ENCODE measurements at places on chromosomes 6 and 20. TPM values are rescaled to one million over a fixed set of nuclear protein-coding genes. Genes with fewer than 3 reads are reported as not detected.

RBPJL gene
- total RNA-seq = not detected

GRCh38 chr6:48542191-48542590 lies 431.2 kb upstream of the PTCHD4 start:
- no peaks in the 10 kb centered on the region for H3K27me3 ChIP-seq
- no peaks in the 10 kb centered on the region for H3K4me1 ChIP-seq

- no peak overlapping the region for H3K27ac ChIP-seq
- DNase-seq = no peak
- H3K27me3 ChIP-seq = no peaks in the 10 kb centered on the region
- H3K36me3 ChIP-seq = no peaks in the 10 kb centered on the region
Measured at GRCh38 chr6:3585320-3585935, 128.6 kb upstream of the SLC22A23 start.

DNA sequence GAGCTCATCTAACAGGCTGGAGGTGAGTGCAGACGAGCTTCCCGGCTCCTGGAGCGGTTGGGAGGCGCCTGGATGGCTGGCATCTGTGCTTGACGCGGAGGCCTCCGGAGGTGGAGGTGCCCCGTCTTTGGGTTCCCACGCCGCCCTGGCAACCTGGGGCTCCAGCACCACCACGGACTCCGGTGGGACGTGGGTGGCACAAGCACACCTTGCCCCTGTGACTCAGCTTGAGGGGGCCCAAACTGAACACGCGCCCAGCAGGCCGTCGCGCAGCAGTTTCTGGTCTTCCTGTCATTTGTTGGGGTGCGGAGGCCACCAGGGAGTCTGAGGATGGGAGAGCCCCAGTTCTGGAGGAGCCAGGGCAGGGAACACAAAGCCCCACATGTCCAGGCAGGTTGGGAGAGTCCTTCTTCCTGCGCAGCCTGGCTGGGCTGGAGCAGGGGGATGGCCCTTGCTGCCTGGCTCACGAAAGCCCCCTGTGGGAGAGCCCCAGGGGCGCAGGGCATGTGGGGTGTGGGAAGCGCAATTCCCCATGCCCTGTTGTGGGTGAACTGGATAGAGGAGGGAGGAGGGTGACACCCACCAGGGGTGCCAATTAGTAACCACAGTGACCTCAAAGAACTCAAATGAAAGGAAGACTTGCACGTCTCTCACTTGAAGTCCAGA lies 1378.6 kb upstream of the DEFB115 start:
- H3K4me1 ChIP-seq = no peaks in the 10 kb centered on the region
- H3K27me3 ChIP-seq = no peaks in the 10 kb centered on the region
- no peak overlapping the region for H3K27ac ChIP-seq
- no peaks in the 10 kb centered on the region for H3K36me3 ChIP-seq
- DNase-seq = no peak

GRCh38 chr20:50073500-50073899 lies 39.5 kb downstream of the UBE2V1 start:
- H3K27me3 ChIP-seq = no peaks in the 10 kb centered on the region
- H3K4me1 ChIP-seq = peaks cover 24% of the 10 kb centered on the region
- H3K27ac ChIP-seq = no peak overlapping the region
- no peak overlapping the region for H3K4me3 ChIP-seq
- DNase-seq = no peak

IL17F gene
- not detected for total RNA-seq

GRCh38 chr20:24577271-24577909 lies 108.0 kb downstream of the SYNDIG1 start:
- no peaks in the 10 kb centered on the region for H3K36me3 ChIP-seq
- no peak overlapping the region for H3K4me3 ChIP-seq
- no peak overlapping the region for H3K27ac ChIP-seq
- H3K4me1 ChIP-seq = no peaks in the 10 kb centered on the region
- DNase-seq = peak; percentile 32

GRCh38 chr20:62642051-62642665 lies at the start of gene SLCO4A1:
TSS of gene SLCO4A1 (plus strand) at chr20:62642503. CDS start at chr20:62656455, 13,952 bp downstream.
- peak; percentile 85 for DNase-seq
- no peaks in the 10 kb centered on the region for H3K4me1 ChIP-seq
- H3K27me3 ChIP-seq = peaks cover 70% of the 10 kb centered on the region
- no peaks in the 10 kb centered on the region for H3K36me3 ChIP-seq
- H3K4me3 ChIP-seq = peak within 1 kb of the TSS; percentile 57

GRCh38 chr6:160198606-160199211 lies 59.9 kb downstream of the SLC22A2 start:
- DNase-seq = no peak
- no peaks in the 10 kb centered on the region for H3K36me3 ChIP-seq
- H3K27ac ChIP-seq = no peak overlapping the region
- peaks cover 9% of the 10 kb centered on the region for H3K27me3 ChIP-seq
- no peak overlapping the region for H3K4me3 ChIP-seq

NUDT3 gene
- 13.2 TPM for total RNA-seq

HNF4A gene
- not detected for total RNA-seq

GRCh38 chr6:53646606-53647005 lies 18.9 kb downstream of the KLHL31 start:
- H3K36me3 ChIP-seq = no peaks in the 10 kb centered on the region
- no peak overlapping the region for H3K4me3 ChIP-seq
- H3K27me3 ChIP-seq = no peaks in the 10 kb centered on the region
- no peak overlapping the region for H3K27ac ChIP-seq
- DNase-seq = no peak
- no peaks in the 10 kb centered on the region for H3K4me1 ChIP-seq

GRCh38 chr6:63049216-63049615 lies 162.1 kb upstream of the FKBP1C start:
- H3K36me3 ChIP-seq = no peaks in the 10 kb centered on the region
- no peaks in the 10 kb centered on the region for H3K4me1 ChIP-seq
- no peak overlapping the region for H3K4me3 ChIP-seq
- H3K27ac ChIP-seq = no peak overlapping the region

DNA sequence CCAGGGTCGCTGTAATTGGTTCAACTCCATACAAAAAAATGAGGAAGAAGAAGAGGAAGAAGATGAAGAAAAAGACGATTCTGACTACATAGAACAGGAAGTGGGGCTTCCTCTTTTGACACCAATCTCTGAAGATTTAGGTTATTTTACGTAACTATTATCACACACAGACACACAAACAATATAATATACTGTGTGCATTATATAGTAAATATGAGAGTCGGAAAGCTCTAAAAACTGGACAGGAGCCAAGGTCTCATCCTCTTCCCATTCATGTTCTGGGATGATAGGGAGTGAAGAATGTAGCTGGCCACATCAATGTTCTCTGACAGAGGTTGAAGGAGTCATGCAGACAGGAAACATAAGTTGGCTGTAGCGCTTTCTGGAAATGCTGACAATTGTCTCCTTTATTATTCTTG lies 13.3 kb downstream of the RSPH4A start:
- no peaks in the 10 kb centered on the region for H3K27me3 ChIP-seq
- no peak overlapping the region for H3K4me3 ChIP-seq
- no peaks in the 10 kb centered on the region for H3K4me1 ChIP-seq
- DNase-seq = no peak
- H3K27ac ChIP-seq = no peak overlapping the region

GRCh38 chr20:58981628-58982364 lies 740 bp downstream of the NELFCD start:
- peak overlapping the region; percentile 58 for H3K27ac ChIP-seq
- peaks cover 25% of the 10 kb centered on the region for H3K36me3 ChIP-seq
- peaks cover 7% of the 10 kb centered on the region for H3K4me1 ChIP-seq
- no peaks in the 10 kb centered on the region for H3K27me3 ChIP-seq
- peak; percentile 68 for DNase-seq

DNA sequence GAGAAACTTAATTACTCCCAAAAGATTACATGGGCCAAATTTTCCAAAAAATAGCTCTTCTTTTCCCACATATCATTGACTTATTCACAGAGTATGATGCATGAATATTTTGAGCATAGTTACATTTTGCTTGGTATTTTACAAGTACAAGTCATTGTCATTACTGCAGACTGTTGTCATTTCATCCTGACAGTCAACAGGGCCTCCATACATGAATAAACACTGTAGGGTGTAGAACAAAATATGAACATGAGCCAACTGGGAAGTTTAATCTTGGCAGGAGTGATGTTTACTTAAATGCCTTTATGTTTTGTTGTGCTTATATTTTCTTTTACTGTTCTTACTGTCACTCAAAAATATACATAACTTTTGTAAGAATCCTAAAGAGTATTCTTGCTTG lies 340.7 kb downstream of the ADGRB3 start:
- H3K4me3 ChIP-seq = no peak overlapping the region
- no peak for DNase-seq
- no peaks in the 10 kb centered on the region for H3K4me1 ChIP-seq
- no peaks in the 10 kb centered on the region for H3K36me3 ChIP-seq

DNA sequence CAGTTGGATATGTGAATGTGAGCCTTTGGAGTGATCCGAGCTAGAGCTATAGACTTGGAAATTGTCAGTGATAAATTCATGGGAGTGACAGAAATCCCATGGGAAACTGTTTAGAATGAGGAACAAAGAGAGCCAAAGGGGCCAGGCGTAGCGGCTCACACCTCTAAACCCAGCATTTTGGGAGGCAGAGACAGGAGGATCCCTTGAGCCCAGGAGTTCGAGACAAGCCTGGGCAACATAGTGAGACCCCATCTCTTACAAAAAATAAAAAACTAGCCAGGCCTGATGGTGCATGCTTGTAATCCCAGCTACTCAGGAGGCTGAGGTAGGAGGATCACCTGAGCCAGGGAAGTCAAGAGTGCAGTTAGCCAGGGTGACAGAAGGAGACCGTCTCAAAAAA lies 39.3 kb upstream of the SOX4 start:
- H3K36me3 ChIP-seq = no peaks in the 10 kb centered on the region
- H3K4me1 ChIP-seq = no peaks in the 10 kb centered on the region
- no peak overlapping the region for H3K27ac ChIP-seq
- no peak for DNase-seq
- H3K27me3 ChIP-seq = no peaks in the 10 kb centered on the region
- H3K4me3 ChIP-seq = no peak overlapping the region

DNA sequence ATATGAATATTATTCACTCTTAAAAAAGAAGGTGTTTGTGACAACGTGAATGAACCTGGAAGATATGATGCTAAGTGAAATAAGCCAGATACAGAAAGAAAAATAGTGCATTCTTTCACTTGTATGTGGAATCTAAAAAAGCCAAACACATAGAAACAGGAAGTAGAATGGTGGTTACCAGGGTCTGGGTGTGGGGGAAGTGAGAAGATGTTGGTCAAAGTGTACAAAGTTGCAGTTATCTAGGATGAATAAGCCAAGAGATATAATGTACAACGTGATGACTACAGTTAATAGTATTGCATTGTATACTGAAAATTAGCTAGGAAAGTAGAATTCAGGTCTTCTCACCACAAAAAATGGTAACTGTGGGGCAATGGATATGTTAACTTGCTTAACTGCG lies 151.1 kb upstream of the HCRTR2 start:
- H3K27me3 ChIP-seq = no peaks in the 10 kb centered on the region
- no peak overlapping the region for H3K27ac ChIP-seq
- H3K36me3 ChIP-seq = no peaks in the 10 kb centered on the region
- H3K4me1 ChIP-seq = no peaks in the 10 kb centered on the region
- DNase-seq = no peak
- H3K4me3 ChIP-seq = no peak overlapping the region

- no peaks in the 10 kb centered on the region for H3K27me3 ChIP-seq
- peaks cover 3% of the 10 kb centered on the region for H3K4me1 ChIP-seq
- H3K36me3 ChIP-seq = peaks cover 12% of the 10 kb centered on the region
- H3K27ac ChIP-seq = no peak overlapping the region
Measured at GRCh38 chr6:7907159-7907558, 3.4 kb downstream of the TXNDC5 start.

GRCh38 chr6:111061508-111061907 lies 25.8 kb upstream of the SLC16A10 start:
- H3K4me1 ChIP-seq = no peaks in the 10 kb centered on the region
- H3K27me3 ChIP-seq = no peaks in the 10 kb centered on the region
- no peak for DNase-seq
- H3K4me3 ChIP-seq = no peak overlapping the region
- no peak overlapping the region for H3K27ac ChIP-seq

DNA sequence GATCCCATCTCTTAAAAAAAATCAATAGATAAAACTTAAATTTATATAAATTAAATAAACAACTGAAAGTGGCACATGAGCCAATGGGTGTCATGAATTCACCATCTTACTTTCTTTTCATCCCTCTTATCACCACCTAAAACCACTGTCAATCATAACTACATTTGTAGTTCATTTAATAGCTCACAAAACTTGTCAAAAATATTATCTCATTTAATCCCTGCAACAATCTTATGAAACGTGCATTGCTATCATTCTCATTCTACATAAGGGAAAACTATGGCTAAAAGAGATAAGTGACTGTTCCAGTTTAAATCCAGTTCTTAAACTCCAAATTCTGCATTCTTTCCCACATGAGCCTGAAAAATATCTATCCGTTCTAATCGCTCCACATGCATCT lies 80.6 kb upstream of the BEND6 start:
- no peaks in the 10 kb centered on the region for H3K4me1 ChIP-seq
- H3K27ac ChIP-seq = no peak overlapping the region
- no peak for DNase-seq
- no peak overlapping the region for H3K4me3 ChIP-seq

DNA sequence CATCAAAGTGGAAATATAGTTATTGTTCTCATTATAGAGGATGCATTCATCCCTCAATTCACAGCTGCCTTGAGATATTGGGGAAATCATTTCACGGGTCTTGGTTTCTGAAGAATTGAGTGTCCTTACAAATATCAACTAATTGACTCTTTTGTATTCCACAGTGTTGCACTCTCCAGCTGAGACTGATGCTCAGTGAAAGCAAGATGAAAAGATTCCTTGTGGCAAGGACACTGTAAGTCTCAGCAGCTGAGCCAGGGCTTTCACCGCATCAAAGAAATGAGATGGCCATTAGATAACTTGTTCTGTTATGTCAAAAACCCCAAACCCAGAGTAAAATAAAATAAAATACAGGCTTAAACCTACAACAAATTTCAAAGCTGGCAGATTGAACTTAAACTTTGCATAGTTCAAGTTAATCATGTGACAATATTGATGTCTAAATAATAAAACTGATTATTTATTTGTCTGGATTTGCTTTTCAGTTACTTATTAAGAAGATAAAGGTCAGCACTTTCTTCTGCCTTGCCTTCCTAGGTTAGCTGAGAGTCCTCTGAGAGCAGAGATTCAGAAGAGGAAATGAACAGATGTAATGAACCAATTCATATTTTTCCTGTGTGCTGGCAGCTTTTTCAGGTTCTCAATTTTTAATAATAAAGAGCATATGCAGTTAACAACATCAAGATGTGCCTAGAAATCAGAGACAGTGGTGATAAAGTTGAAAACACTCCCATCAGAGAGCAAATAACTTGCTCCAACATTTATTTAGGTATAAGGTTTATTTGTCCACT lies 82.4 kb upstream of the SMLR1 start:
- H3K36me3 ChIP-seq = no peaks in the 10 kb centered on the region
- DNase-seq = peak; percentile 39
- peaks cover 15% of the 10 kb centered on the region for H3K4me1 ChIP-seq
- no peak overlapping the region for H3K27ac ChIP-seq
- no peak overlapping the region for H3K4me3 ChIP-seq
- no peaks in the 10 kb centered on the region for H3K27me3 ChIP-seq
